ENCODE measurements at places on chromosomes 11 and 22. TPM values are rescaled to one million over a fixed set of nuclear protein-coding genes. Genes with fewer than 3 reads are reported as not detected.

DNA sequence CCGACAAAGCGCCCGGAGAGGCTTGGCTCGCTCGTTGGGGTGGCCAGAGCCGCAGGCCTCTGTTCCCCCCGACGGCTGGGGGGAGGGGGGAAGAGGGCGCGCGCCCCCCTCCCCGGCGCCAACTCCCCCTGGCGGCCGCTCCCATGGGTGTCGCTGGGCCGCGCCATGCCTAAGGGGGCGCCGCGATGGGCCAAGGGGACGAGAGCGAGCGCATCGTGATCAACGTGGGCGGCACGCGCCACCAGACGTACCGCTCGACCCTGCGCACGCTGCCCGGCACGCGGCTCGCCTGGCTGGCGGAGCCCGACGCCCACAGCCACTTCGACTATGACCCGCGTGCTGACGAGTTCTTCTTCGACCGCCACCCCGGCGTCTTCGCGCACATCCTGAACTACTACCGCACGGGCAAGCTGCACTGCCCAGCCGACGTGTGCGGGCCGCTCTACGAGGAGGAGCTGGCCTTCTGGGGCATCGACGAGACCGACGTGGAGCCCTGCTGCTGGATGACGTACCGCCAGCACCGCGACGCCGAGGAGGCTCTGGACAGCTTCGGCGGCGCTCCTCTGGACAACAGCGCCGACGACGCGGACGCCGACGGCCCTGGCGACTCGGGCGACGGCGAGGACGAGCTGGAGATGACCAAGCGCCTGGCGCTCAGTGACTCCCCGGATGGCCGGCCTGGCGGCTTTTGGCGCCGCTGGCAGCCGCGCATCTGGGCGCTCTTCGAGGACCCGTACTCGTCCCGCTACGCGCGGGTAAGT lies 1.4 kb downstream of the KCNC1 start:
- no peaks in the 10 kb centered on the region for H3K27me3 ChIP-seq
- no peak overlapping the region for H3K4me3 ChIP-seq
- H3K27ac ChIP-seq: peak overlapping the region; percentile 63
- DNase-seq: no peak
- H3K36me3 ChIP-seq: no peaks in the 10 kb centered on the region

DNA sequence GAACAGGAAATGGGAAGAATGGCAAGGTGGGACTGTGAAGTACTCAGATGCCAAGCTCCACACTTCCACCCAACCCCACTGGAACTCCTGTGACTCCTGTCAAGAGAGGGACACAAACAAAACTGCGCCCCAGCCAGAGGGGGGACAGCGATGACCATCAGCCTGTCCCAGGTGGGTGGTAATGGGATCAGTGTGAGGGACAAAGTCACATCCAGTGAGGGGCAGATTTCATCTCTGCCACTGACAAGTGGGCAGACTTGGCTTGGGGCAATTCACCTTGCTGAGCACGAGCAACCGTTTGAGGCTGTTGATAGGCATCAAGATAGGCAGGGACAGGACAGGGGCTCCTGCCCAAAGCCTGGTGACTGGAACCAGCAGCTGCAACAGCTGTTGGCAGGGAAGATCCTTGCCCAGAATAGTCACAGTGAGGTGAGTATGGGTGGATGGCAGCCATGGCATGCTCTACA lies 105.4 kb upstream of the PITPNB start:
- peaks cover 34% of the 10 kb centered on the region for H3K4me1 ChIP-seq
- DNase-seq: no peak
- H3K4me3 ChIP-seq: no peak overlapping the region

DNA sequence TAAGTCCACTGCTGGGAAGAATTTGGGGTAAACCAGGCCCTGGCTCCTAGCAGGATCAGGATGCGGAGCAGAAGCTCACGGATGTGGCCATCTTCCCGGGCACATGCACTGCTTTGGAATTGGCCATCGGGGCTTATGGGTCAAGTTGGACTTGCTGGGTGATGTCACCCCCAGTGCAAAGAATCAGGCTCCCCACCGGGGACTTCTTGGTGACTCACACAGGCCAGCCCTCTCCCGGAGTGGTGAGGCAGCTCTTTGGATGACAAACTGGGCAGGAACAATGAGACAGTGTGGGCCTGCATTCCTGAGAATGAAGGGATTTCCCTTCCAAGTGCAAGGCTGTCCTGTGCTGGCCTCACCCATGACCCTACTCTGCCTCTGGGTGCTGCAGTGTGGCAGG lies 128.8 kb upstream of the ANO1 start:
- H3K27ac ChIP-seq: no peak overlapping the region
- no peaks in the 10 kb centered on the region for H3K36me3 ChIP-seq
- no peak overlapping the region for H3K4me3 ChIP-seq
- no peak for DNase-seq

- no peak for DNase-seq
- no peaks in the 10 kb centered on the region for H3K27me3 ChIP-seq
- no peak overlapping the region for H3K27ac ChIP-seq
- H3K4me3 ChIP-seq: no peak overlapping the region
- H3K36me3 ChIP-seq: no peaks in the 10 kb centered on the region
Measured at GRCh38 chr11:73170140-73170539, 28.0 kb upstream of the FCHSD2 start.

GRCh38 chr22:26199665-26200064 lies 30.4 kb downstream of the SEZ6L start:
- H3K4me1 ChIP-seq: no peaks in the 10 kb centered on the region
- DNase-seq: no peak
- H3K27ac ChIP-seq: no peak overlapping the region
- no peak overlapping the region for H3K4me3 ChIP-seq
- H3K36me3 ChIP-seq: no peaks in the 10 kb centered on the region

DNA sequence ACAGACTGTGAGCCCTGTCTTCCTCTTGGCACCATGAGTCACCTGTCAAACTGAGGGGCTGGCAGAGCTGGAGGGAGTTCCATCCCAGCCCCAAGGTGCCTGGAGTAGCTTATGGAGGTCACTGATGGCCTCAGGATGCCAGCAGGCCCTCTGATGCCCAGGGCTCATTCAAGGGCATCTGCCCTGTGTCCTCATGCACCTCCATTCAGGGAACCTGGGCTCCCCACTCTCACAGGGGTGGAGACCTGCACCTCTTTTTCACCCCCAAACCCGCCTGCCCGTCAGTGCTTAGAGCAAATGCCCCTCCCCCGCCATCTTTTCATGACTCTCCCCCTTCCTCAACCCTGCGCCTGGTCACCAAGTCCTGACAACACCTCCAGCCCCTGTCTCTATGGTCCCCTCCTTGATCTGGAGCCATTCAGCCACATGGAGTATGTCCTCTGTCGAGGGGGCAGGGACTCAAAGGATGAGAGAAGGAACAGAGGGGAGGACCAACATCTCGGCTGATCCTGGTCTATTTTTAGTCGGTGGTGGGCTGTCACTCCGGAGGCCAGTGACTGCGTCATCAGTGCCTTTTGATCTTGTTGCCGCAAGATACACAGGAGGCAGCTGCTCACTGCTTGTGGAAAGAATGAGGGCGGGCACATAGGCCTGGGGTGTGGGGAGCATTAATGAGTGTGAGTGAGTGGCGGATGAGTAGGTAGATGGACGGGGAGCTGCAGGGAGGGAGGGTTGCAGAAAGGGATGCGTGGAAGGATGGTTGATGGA lies 72.2 kb downstream of the CDKN1C start:
- no peak overlapping the region for H3K27ac ChIP-seq
- DNase-seq: no peak
- no peaks in the 10 kb centered on the region for H3K36me3 ChIP-seq

GRCh38 chr22:33572086-33572485 lies 348.2 kb downstream of the LARGE1 start:
- DNase-seq: no peak
- H3K4me1 ChIP-seq: no peaks in the 10 kb centered on the region
- H3K27me3 ChIP-seq: no peaks in the 10 kb centered on the region
- no peak overlapping the region for H3K4me3 ChIP-seq
- H3K36me3 ChIP-seq: no peaks in the 10 kb centered on the region

- no peak overlapping the region for H3K27ac ChIP-seq
- H3K27me3 ChIP-seq: no peaks in the 10 kb centered on the region
- no peaks in the 10 kb centered on the region for H3K36me3 ChIP-seq
- H3K4me3 ChIP-seq: no peak overlapping the region
- DNase-seq: no peak
Measured at GRCh38 chr11:60872961-60873524, 5.7 kb downstream of the ZP1 start.

GRCh38 chr22:37176464-37177061 lies 11.5 kb downstream of the C1QTNF6 start:
- H3K27me3 ChIP-seq: no peaks in the 10 kb centered on the region
- H3K4me3 ChIP-seq: no peak overlapping the region
- peaks cover 39% of the 10 kb centered on the region for H3K4me1 ChIP-seq
- no peaks in the 10 kb centered on the region for H3K36me3 ChIP-seq
- no peak for DNase-seq

DNA sequence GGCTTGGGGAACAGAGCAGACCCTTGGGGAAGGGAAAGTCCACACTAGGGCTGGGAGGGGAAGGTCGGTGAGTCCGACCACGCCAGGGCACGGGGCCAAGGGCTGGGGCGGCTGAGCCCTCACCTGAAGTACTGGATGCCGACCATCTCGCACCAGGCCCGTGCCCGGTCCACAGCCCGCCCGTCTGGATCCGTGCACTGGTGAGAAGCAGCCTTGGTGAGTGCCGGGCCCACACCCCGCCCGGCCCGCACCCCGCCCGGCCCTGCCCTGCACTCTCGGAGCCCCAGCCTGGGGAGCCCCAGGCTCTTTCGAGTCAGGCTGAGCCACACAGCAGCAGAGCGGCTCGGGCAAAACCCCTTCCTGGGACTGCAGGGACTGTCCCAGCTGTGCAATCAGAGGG lies 1.9 kb upstream of the BAIAP2L2 start:
- no peak overlapping the region for H3K4me3 ChIP-seq
- H3K4me1 ChIP-seq: peaks cover 5% of the 10 kb centered on the region
- H3K36me3 ChIP-seq: no peaks in the 10 kb centered on the region

DNA sequence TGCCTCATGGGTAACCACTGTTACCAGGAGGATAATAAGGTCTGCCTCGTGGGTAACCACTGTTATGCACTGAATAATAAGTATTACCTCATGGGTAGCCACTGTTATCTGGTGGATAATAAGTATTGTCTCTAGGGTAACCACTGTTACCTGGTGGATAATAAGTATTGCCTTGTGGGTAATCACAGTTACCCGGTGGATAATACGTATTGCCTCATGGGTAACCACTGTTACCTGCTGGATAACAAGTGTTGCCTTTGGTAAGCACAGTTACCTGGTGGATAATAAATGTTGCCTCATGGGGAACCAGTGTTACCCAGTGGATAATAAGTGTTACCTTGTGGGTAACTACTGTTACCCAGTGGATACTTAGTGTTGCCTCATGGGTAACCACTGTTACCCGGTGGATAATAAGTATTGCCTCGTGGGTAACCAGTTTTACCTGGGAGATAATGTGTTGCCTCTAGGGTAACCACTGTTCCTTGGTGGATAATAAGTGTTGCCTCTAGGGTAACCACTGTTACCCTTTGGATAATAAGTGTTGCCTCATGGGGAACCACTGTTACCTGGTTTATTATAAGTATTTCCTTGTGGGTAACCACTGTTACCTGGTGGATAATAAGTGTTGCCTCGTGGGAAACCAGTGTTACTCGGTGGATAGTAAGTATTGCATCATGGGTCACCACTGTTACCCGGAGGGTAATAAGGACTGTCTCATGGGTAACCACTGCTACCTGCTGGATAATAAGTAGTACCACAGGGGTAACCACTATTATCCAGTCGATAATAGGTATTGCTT lies 10.6 kb upstream of the NXPE4 start:
- no peak overlapping the region for H3K27ac ChIP-seq
- H3K4me3 ChIP-seq: no peak overlapping the region
- no peaks in the 10 kb centered on the region for H3K36me3 ChIP-seq
- peak; percentile 12 for DNase-seq
- no peaks in the 10 kb centered on the region for H3K4me1 ChIP-seq

DNA sequence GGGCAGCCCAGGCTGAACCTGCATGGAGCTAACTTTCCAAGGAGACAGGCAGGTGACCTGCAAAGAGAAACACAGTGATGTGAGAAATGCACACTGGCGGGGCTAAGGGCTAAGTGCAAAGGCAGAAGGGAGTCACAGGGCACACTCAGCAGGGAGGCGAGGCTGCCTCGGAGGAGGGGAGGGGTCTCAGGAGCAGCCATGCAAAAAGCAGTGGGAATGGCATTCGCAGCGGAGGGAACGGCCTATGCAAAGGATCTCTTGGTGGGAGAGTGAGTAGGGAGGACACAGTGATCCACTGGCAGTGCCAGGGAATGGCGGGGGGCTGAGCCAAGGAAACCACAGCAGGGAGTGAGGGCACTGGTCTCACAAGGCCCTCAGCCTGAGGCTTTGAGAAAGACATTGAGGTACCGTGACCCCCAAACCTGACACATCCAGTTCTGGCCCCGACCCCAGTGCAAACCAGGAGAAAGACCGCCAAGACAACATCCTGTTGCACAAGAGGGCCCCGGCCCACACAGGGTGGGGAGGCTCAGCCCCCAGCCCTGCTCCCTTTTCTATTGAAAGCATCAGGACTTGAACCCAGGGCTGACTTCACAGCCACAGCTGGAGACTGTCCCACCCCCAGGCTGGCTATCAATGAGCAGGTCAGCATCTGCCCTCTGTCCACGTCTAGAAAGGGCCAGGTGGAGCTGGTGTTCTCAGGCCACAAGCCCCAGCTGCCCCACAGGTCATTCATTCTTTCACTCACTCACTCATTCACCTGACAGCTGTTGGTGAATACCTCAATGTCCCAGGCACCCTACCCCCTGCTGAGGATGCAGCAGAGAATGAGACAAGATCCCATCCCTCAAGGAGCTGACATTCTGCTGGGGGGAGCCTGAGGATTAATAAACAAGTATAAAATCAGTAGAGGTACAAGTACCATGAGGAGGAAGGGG lies 50.7 kb downstream of the IGLL1 start:
- H3K27ac ChIP-seq: no peak overlapping the region
- H3K4me3 ChIP-seq: no peak overlapping the region
- no peak for DNase-seq
- no peaks in the 10 kb centered on the region for H3K36me3 ChIP-seq
- no peaks in the 10 kb centered on the region for H3K4me1 ChIP-seq

DNA sequence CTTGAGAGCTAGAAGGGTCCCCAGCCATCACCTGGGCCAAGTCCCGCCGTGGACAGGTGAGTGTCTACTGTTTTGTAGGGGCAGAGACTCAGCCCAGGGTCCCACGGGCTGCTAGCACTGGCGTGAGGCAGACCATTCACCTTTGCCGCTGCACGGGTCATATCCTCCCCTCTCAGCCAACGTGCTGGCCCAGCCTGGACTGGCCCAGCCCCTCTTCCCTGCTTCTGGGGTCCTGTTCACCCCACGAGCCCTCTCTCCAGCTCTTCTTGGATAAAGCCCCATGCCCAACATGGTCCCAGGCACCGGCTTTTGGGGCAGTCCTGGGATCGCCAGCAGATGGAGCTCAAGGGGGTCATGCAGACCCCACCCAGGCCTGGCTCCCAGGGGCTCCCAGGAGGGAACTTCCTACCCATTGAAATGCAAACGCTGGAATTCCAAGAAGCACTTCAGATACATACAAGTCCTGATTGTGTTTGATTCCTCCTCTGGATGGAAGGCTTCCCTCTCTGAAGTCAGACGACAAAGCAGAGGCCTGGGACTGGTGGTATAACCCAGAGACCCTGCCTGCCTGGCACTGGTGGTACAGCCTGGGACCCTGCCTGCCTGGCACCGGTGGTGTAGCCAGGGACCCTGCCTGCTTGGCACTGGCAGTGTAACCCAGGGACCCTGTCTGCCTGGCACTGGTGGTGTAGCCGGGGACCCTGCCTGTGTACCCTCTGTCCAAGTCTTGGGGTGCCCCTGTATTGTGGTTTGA lies 8.9 kb upstream of the SEPTIN5 start:
- no peaks in the 10 kb centered on the region for H3K27me3 ChIP-seq
- no peaks in the 10 kb centered on the region for H3K36me3 ChIP-seq
- H3K27ac ChIP-seq: no peak overlapping the region
- peaks cover 20% of the 10 kb centered on the region for H3K4me1 ChIP-seq

C22orf42 gene
- total RNA-seq: not detected

LRRC10B gene
- 0.74 TPM for total RNA-seq

MS4A2 gene
- total RNA-seq: 10.3 TPM

RCOR2 gene
- not detected for total RNA-seq

XPNPEP3 gene
- total RNA-seq: 12.8 TPM

UPK3A gene
- not detected for total RNA-seq

MS4A6A gene
- 30.7 TPM for total RNA-seq

OR4D5 gene
- total RNA-seq: not detected
